Stimulated activated memory B cell treated with anti-CD40 and anti-IgM and Interleukin-4, amounts not matched to agents 10 μg/mL and 1 μg/mL and 100 μg/mL, for 72 hours (primary cell): ENCODE measurements at places on chromosomes 3 and 15.

DNA sequence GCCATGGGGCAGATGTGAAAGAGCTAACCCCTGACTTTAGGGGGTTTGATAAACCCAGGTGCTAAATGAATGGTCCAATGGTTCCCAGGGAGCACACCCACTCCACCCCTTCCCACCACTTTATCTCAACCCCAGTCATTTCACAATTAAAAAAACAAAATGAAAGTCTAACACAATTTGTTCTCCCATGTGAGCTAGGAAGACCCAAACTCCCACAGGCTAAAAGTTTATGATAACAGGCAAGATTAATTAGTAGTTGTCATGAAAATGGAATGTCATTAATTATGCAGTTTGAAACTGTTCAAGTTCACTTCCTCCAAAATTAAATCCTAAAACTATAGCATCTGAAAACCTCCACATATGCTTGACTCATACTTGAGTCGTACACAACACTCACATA lies 63.3 kb upstream of the TPM1 start:
- no peak for ATAC-seq

DNA sequence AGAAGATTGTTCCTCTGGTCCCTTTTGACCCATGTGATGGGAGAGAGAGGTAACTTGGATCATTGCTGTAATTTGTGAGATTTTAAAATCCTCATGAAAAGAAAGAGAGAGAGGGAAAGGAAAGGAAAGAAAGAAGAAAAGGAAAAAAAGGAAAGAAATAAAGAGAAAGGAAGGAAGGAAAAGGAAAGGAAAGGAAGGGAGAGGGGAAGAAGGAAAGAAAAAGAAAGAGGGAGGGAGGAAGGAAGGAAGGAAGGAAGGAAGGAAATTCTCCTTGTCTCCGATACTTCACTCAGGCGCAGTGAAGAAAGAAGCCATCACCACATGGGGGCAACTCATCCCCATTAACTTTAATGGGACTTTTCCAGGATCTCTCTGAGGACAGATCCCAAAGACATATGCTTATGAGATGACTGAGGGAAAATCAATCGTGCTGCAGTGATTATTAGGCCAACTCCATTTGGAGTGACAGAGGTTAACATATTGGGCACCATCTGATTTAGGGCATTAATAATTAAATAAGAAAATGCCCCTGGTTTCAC lies 123.0 kb downstream of the MEGF11 start:
- no peak for ATAC-seq

DNA sequence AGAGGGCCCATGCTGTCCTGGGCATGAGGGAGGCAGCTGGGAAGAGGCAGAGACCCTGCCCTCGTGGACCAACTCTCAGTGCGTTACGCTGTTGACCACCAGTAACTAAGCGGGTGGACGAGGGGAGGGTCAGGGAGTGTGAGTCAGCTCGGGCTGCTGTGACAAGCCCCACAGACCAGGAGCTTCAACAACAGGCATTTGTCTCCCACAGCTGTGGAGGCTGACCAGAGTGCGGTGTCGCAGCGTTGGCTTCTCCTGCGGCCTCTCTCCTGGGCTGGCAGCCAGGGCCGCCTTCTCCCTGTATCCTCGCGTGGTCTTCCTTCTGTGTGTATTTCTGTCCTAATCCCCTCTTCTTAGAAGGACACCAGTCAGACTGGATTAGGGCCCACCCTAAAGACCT lies 13.0 kb downstream of the EFCC1 start:
- ATAC-seq: no peak

GRCh38 chr3:29649815-29650547 lies 369.1 kb downstream of the RBMS3 start:
- ATAC-seq: no peak

GRCh38 chr15:90402223-90402622 lies 14.2 kb downstream of the IQGAP1 start:
- no peak for ATAC-seq

DNA sequence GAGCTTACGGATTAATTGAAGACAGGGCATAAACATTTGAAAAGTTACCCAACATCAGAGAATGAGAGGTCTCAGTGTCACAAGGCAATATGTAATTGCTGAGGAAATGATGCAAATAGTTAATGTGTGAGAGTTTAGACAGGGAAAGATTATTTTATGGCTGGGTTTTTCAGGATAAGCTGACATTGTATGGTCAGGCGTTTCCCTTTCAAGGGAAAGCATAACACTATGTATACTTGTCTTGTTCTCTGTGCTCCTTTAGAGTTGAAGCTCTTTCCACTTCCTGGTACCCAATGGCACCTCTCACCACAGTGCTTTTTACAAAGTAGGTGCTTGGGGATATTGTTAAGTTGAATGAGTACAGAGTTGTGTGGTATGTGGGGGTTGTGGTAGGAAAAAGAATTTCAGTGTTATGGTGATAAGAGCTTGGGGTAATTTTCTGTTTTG lies 19.9 kb downstream of the IQGAP1 start:
- ATAC-seq: peak; percentile 67

DNA sequence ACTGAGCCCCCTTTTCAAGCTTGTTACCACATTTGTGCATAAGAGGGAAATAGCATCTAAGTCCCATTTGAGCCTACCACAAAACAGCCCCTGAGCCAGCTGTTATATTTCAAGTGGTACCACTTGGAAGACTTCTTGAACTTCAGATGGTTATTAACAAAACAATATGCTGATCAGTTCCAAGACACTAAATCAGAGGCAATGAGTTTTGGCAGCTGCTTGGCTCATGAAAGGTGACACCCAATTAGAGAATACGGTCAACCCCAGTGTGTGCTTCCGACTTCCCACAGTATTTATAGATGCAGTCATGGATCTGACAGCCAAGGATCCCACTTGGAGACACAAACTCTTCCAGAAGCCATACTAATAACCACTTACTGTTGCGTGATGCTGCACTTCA lies 469.6 kb upstream of the PPP2R3A start:
- ATAC-seq: no peak

DNA sequence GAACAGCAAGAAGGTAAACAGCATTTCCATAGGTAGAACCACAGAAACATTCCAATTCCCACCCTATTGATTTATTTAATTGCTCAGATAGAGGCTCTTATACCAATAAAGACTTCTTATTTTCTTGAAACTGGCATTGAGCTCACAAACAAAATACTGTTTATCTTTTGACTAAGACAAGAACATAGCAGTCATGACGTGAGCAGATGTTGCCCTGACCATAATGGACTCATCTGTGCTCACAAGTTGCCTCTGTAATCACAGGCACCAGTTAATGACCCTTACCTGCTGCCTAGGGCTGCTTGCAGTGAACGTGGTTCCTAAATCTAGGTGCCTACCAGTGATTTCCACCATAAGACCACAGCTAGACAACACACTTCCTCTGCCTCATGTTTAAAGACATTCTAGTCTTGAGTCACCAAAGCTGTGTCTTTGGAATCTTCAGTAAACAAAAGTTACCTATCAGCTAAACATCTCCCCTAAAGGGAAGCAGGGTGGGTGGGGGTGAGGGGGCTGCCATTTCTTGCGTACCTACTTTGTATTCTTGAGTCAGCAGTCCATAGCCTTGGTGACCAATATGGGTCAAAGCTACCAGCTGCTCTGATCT lies 2.1 kb downstream of the FYCO1 start:
- ATAC-seq: peak; percentile 24

DNA sequence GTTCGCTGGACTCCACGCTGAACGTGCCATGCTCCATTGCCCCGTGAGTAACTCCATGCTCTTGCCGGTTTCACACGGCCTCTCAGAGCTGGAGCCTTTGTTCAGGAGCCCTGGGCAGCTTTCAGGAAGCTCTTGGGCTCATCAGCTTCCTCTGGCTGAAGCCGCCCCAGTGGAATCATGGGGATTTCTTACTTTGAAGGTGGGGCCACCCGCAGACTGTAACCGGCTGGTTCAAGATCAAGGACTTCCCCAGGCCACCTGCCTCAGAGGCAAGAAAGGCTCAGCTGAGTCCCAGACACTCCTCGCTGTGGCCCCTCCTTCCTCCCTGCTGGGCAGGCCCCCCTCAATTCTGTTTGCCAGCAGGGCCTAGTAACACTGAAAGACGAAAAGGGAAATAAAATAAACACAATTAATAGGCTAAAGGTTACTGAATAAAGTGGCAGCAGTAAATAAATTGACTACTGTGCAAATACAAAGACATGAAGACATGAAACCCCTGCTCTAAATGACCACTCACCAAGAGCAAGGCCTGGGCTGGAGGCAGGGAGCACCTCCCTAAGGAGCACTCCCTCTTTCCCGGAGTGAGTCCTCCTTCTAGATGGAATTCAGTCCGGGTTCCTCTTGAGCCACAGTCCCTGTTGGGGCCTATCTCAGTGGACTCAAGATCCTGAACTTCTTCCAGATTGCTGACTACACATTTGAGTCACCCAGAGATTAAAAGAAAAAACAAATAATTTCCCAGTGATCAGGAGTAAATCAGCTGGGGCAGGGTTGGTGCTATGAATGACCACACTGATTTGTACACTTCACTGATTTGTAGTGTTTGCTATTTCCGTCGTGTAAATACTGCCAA lies 51.0 kb downstream of the ZDHHC19 start:
- peak; percentile 99 for ATAC-seq

DNA sequence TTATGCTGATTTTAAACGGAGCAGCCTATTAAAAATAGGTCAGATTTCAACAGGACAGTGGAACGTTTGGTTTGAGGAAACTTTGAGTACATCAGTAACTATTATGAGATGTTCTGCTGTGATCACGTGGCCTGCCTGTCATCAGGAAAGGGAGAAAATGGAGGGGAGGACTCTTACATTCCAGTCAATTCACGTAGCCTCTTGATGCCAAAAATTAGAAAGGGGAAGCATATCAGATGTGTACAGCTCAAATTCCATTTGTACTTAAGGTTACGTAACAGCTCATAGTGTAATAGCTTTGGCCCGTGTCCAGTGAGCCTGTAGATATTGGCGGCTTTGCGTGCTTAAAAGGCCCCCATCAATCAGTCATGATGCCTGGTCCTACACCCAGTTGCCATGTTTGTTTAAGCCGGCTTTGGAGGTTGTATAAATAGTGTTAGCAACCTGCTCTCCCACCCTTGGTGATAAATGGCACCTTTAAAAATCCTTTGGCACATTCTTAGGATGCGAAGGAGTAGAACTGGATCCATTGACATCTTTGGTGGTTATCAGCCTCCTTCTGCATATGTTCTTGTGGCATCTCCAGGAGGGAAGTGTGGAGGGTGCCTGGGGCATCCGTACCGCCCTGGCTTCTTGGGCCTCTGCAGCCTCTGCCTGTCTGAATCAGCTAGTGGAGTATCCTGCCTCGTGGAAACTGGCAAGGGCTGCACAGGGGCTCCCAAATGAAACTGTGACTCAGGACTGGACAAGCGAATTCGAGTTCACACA lies 163.9 kb downstream of the THSD4 start:
- ATAC-seq: no peak

DNA sequence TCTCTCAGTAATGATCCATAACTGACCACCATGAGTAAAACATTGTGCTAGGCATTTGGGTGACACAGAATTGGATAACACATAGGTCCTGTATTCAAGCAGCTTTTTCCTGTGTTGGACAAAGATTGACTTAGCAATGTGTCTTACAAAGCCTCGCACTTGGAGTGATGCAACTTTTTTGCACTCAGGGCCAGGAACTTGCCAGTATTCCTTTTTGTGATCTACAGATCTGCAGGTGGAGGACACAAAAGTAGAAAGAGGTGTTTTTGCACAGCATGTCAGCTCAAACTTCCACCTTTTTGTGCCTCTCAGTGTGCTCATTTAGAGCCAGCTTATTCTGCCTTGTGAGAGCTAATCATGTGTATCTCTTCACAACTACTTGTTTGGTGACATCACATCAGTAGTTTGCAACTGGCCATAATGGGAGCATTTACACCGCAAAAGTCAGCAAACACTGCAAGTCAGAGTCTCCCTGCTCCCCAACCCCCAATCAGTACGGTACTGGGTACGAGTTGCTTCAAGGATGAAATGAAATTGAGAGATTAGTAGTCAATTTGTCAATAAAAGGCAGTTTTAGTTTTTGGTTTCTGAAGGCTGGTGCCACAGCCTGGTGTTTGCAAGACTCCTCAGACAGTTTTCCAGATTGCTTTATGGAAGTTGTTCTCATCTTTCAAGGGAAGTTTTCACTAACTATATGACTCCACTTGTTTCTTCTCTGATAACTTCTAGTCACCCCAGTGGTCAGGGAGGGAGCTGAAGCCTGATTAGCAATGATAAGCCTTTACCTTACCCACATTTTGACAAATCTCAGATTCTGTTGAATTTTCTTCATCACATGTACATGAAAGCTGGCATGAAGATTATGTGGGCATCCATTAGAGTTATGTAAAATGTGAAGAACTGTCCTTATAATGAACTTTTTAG lies 149.1 kb downstream of the PDCD6IP start:
- ATAC-seq: no peak

DNA sequence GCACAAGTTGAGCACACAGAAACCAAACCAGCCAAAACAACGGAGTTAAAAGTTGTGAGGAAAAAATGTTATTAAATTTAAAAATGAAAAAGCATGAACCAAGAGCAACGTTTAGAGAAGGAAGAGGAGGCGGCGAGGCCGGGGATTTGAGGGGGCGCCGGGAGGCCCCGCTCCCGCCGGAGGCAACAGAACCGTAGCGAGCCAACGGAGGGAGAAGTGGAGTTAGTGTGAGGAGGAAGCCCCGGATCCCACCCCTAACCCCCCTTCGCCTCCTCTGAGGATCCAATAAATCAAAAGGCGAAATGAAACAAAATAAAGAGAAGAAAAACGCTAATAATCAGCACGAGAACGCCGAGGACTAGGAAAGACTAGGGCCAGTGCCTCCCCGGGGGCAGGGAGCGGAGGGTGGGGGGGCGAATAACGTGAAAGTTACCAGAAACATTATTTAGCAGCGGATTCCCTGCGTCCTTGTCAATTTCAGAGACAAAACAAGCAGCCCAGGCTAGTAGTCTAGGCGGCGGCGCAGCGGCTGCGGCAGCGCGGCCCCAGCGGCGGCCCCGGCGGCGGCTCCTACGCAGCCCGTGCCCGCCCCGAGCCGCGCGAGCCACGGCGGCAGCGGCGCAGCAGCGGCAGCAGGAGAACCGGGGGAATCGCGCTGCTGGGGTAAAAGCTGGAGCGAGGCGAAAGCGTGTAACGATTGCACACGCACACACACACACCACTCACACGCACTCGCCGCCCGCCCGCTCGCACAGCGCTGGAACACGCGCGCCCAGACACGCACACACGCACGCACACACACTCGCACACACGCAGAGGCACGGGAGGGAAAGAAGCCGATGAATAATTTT lies 1.7 kb downstream of the MEIS2 start:
- ATAC-seq: peak; percentile 7

- no peak for ATAC-seq
These were observed 238.7 kb downstream of the CPNE4 start for GRCh38 chr3:131796111-131796510.

DNA sequence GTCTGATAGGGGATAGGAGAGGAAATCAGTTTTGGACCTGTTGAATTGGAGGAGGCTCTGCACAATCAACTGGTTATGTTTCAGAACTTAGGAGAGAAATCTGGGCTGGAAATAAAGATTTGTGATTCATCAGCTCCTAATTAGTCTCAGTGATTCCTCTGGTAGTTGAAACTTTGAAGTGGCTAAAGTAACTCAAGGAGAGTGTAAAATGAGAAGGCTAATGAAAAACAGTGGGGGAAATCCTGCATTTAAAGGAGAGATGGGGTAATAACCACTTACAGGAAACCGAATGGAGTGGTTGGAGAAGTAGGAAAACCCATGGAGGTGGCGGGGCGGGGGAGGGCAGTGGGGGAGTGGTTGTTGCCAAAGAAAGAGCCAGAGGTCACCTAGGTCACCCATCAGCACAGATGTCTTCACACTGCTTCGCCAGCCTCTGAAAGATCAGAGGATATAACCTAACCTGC lies 32.6 kb downstream of the MAP2K5 start:
- no peak for ATAC-seq

- no peak for ATAC-seq
These were observed 414.2 kb downstream of the PDCD6IP start for GRCh38 chr3:34212656-34213055.

- ATAC-seq: no peak
These were observed 72.1 kb downstream of the FOXP1 start for GRCh38 chr3:71511446-71511845.

GRCh38 chr3:187093320-187093719 lies 46.0 kb downstream of the RPL39L start:
- ATAC-seq: no peak
